NCI-H1092 (cell line): ENCODE measurements at places on chromosomes 6 and 20.

DNA sequence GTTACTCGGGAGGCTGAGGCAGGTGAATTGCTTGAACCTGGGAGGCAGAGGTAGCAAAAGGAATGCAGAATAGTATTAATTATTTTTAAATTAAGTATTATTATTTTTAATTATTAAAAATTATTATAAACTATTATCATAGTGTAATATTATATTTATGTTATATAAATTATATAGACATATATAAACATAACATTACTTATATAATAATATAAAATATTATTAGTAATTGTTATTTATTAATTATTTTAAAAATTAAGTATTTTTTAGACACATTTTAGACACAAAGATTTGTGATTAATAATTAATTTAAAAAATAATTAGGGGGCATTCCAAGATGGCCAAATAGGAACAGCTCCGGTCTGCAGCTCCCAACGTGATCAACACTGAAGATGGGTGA lies 31.7 kb upstream of the TGM3 start:
- DNase-seq = no peak

- DNase-seq = no peak
These were observed 346.8 kb upstream of the POU3F2 start for GRCh38 chr6:98487612-98488011.

DNA sequence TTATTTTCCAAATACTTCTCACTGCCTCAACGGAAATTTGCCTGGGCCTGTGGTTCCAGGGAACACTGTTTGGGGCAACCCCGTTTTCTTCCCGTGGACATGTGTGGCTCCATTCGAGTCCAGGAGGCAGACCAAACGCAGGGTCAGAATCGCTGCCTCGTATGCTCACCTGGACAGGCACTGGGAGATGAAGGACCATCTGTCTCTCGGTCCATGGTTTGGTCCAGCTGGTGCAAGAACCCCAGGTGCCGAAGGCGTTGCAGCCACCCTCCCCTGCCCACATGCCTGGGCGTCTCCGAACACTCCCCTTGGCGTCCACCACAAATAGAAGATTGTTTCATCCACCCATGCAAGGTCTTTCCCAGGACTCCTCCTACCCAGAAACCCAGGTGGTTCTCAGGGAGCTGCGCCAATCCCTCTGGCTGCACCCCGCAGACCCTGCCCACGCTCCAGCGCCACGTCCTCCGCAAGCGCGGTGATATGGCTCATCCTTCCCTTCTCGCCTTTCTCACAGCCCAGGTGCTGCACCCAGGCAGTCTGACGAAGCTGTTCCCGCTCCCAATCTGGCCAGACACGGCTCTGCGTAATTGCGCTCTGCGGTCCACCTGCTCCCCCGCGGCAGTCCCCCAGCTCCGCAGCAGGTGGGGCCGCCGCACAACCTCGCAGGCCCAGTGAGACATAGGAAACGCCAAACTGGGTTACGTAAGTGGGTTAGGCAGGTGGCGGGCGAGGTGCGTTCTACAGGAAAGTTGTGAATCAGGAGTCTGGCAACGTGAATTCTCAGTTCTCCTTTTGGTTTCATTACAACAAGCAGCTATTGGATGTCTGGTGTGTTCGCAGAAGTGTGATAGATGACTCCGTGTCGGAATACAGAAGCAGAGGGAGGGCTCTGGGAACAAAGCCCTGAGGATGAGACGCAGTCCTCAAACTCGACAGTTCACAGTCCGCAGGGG lies 146.2 kb upstream of the ECI2 start:
- DNase-seq = peak; percentile 14

DNA sequence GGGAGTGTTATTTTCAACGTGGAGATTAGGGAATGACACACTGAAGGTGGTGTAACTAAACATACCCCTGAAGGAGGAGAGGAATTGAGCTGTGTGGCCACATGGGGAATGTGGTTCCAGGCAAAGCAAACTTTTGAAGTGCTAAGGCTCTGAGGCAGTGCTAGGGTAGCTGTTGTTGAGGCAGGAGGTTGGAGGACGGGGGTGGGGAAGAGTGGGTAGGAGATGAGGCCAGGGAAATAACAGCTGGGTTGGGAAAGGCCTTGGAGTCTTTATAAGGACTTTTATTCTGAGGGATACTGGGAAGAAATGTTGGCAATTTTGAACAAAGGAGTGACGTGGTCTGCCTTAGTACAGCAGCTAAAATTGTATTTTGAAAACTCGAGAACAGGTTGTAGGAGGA lies 13.0 kb downstream of the RPRD1B start:
- no peak for DNase-seq

GRCh38 chr6:56311533-56312448 lies 64.4 kb upstream of the COL21A1 start:
- no peak for DNase-seq

- DNase-seq = no peak
These were observed 55.7 kb upstream of the TNFAIP3 start for GRCh38 chr6:137811121-137811915.

GRCh38 chr6:87283461-87283860 lies 38.9 kb upstream of the SMIM8 start:
- no peak for DNase-seq

DNA sequence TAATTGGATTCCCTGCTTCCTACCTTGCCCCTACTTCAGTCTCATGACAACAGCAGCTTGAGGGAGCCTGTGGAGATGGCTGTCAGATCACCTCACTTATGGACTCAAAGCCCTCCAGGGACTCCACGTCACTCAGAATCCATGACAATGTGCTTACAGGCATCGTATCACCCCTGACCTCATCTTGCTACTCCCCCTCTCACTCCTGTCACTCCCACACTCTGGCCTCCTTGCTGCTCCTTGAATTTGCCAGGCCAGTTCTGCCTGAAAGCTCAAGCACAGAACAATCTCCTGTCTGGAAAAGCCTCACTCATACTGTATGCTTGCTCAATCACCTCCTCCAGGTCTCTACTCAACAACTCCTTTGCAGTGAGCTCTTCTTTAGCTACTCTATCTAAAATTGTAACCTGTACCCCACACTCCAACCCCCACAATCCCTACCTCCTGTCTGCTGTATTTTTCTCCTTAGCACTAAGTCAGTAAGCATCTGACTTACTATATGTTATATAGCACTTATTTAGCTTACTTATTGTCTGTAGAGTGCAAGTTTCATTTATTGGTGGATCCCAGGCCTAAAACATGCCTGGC lies 10.7 kb upstream of the GSTA4 start:
- no peak for DNase-seq
